ENCODE measurements at places on chromosomes 7 and 10.

DNA sequence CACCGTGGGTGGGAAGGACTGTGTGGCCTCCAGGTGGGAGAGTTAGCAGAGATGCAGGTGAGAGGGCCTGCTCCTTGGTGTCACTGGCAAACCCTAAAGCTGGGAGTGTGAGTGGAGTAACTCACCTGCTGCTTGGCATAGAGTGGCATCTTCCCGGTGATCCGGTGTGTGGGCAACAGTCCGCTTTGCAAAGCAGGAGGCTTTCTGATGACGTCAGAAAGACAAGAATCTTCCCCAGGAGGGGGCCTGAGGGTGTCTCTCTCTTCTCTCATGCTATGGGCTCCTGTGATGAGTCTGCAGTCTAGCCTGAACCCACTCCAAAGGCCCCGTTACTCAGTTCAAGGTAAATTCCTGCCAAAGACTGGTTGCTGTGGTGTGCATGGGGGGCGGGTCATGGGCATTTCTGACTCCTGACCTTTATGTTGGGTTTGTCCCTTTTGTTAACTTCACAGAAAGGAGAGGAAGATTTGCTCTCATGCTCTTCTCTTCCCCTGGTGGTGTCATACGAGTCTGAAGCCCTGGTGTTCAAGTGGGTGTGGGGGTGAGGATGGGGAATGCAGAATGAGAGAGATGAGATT, 187.9 kb downstream of the GATA3 start:
- no peak for DNase-seq

DNA sequence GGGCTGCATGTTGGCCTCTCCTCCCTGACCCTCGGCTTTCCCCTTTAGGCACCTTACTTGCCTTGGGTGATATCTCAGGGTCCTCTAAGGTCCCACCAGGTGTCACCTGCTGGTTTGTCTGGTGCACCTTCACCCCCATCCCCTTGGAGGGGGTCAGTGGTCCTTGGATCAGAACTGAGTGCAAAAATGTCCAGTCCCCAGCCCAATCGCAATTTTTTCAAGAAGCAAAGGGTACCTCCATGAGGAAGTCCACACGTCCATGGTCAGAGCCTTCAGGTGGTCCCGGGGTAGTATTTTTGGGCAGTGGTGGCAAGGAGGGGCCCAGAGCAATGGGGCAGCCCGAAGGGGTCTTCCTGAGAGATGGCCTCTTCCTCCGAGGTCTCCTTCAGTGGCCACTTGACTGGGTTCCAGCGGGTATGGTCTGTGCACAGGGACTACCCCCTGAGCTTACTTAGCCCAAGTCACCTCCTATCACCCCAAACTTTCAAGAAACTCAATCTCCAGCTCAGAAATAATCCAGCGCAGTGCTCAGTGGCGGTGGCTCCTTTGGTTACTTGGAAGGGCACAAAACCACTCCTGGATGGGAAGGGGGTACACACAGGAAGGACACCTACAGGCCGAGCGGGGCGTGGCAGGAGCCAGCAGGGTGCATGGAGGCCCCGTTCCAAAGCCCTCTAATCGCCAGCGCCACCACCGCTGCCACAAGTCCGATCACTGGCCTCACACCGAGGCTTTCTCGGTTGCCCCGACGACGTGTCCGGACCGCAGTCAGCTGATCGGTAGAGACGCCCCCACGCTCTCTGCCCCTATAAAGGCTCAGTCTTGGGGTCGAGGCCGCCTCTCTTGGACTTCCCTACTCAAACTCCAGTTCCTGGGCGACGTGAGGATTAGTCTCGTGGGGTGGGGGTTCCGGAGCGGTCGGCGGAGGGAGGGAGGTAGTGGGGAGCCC, 4.5 kb downstream of the SAP25 start:
- DNase-seq: peak; percentile 61

- no peak for DNase-seq
Measured at GRCh38 chr7:136931169-136931867, 62.9 kb downstream of the CHRM2 start.

DNA sequence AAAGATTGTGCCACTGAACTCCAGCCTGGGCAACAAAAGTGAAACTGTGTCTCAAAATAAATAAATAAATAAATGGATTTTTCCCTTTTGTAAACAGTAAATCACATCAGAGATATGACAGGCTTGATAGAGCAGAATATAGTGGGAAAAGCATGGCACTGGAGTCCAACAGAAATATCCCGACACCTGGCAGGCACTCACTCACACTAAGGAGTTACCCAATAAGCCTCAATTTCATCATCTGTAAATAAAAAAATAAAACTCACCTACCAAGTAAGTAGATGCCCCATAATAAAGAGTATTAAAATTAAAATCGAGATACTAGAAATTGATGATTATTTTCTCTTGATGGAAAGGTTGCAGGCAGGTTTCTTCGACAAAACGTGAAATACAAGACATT, 1.7 kb downstream of the ATE1 start:
- DNase-seq: no peak

DNA sequence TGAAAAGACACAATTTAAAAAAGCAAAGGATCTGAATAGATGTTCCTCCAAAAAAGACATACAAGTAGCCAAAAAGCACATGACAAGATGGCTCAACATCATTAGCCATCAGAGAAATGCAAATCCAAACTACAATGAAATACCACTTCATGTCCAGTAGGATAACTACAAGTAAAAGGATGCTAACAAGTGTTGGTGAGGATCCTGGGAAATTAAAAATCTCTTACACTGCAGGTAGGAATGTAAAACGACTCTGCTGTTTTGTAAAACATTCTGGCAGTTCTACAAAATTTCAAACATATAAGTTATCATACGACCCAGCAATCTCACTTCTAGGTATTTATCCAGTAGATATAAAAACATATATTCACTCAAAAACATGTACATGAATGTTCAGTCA, 161.3 kb downstream of the SRPK2 start:
- no peak for DNase-seq
